ENCODE measurements at places on chromosomes 4 and X.

DNA sequence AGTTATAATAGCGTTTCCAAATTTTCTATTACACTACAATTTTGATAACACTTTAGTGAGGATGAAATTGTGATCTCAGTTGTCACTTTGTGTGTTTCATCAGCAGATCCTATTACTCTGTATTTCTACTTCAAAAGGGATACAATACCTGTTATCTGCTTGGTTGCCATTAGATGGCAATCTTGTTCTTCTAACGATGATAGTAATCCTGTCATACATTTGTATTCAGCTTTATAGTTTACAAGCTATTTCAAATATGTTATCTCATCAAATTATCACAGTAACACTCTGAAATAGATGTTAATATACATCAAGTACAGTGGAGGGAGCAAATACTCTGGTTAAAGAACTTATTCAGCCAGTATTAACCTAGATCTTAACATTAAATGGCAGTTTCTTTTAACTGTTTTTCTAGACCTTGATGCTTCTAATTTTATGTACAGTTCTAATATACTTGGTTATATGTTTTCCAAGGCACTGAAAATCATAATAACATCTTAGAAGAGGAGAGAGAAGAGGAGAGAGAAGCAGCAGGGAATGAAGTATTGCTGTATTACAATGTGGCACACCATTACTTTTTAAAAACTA is 292.0 kb downstream of the CCSER1 start:
- DNase-seq: no peak

DNA sequence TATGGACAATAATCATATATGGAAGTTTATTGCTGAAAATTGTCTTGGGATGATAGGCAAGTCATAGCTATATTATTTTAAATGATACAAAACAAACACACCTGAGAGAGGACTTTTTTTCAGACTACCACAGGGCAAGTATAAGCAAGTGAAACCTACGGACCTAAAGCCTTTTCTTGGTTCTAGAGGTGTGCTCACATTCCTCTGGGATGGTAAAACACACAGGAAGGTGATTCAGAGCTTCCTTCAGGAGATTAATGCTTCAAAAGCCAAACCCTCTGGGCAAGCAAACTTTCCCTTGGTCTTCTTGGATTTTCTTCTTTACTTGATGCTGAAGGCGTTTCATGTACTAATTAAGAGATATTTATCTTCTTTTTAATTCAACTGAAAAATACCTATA is 60.1 kb upstream of the ACSL4 start:
- no peak for DNase-seq

GRCh38 chrX:104255465-104255864 is 732 bp upstream of the ESX1 start:
- no peak for DNase-seq

GRCh38 chr4:4396628-4397440 is 9.9 kb downstream of the NSG1 start:
- no peak for DNase-seq

GRCh38 chrX:144566592-144566991 is 680.7 kb upstream of the SPANXN1 start:
- DNase-seq: no peak

DNA sequence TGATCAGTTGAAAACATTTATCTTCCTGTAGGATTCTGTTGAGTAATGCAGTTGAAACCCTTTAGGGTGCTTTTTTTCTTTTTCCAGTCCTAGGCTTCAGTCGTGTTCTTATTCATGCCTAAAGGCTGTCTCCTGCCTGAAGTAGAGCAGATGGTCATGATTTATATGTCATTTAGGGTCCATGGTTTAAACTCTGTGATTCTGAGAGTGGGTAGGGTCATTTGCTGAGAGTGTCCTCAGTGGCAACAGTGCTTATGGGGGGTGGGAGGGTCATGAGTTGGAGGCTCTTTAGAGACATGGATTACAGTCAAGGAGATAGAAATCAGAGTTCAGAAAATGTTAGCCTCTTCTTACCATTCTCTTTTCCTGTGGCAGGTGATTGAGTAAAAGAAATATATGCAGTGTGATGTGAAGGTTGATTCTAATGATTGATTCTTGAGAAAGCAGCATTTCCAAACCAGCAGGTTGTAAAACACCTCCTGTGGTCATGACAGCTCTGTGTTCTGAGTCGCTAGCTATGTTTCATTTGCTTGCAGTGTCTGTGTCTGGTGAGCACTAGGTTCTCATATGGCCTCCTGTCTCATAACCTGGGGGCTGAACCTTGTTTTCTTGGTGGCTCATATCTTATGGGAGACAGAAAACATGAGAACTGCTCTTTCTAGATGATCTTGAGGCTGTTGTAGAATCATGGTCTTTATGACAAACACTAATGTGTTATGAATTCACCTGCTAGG is 60.4 kb downstream of the JADE1 start:
- DNase-seq: no peak

DNA sequence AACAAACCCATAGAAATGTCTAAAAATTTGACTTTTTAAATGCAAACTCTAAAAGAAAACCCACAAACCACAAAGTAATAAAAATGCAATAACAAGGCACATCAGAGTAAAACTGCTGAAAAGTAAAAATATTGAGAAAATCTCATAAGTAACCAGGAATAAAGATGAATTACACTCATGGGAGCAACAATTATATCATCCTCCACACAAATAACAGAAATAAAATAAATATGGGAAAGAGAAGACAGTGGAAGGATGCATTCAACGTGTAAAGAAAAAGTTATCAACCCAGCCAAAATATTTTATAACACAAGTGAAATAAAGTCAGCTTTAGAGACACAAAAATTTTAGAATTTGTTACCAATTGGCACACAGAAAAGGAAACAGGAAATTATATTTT is 1420.2 kb downstream of the PCDH18 start:
- DNase-seq: no peak

DNA sequence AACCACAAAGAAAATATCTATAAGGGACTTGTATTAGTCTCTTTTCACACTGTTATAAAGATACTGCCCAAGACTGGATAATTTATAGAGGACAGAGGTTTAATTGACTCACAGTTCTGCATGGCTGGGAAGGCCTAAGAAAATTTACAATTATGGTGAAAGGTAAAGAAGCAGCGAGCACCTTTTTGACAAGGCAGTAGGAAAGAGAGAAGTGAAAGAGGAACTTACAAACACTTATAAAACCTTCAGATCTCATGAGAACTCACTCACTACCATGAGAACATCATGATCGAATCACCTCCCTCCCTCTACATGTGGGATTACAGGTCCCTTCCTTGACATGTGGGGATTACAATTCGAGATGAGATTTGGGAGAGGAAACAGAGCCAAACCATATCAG is 856.0 kb downstream of the TRAM1L1 start:
- no peak for DNase-seq

DNA sequence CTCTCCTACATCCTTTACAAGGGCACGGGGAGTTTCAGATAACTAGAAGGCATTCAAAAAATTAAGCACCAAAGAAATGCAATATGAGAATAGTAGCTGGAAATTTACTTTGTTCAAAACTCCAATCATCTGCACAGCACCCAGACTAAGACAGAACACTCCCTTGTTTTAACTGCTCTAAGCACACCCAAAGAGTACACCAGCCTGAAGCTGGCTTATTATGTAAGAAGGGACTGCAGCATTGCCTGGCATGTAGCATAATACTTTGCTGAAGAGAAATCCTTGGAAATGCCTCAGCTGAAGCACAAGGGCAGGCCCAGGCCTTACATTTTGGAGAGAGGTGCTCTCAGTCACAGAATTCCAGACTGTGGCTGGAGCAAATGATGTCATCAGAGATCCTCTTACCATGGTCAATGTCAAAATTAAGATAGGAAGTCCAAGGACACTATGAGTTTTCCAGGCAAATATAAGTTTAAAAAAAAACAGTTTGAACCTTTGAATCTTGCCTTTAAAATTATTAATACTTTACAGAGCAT is 14.8 kb downstream of the ARHGEF6 start:
- no peak for DNase-seq

All from activated CD8-positive, alpha-beta memory T cell treated with anti-CD3 and anti-CD28 coated beads for 4 hours (primary cell).